CD4-positive, alpha-beta T cell (primary cell): ENCODE measurements at places on chromosomes 1 and 21.

GRCh38 chr21:44511219-44511937 is 28.6 kb downstream of the KRTAP10-1 start:
- no peak for DNase-seq

GRCh38 chr1:193019442-193020026 is 39.6 kb downstream of the UCHL5 start:
- DNase-seq, result no peak

DNA sequence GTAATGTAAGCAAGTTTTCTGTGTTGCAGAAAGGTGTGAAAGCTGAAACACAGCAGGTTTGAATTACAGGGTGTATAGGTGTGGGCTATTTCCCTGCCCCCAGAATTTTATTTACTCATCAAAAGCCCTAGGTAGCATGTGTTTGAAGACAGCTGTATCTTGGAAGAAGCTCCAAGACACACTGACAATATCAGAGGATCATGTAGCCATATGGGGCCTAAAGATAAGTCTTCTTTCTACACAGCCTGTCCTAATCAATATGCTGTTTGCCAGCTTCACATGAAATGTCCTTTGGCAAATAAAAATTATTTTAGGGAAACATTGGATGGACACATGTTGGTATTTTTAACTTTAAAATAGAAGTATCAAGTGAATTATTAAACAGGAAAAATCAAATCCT is 17.5 kb upstream of the SUCO start:
- DNase-seq, result no peak

DNA sequence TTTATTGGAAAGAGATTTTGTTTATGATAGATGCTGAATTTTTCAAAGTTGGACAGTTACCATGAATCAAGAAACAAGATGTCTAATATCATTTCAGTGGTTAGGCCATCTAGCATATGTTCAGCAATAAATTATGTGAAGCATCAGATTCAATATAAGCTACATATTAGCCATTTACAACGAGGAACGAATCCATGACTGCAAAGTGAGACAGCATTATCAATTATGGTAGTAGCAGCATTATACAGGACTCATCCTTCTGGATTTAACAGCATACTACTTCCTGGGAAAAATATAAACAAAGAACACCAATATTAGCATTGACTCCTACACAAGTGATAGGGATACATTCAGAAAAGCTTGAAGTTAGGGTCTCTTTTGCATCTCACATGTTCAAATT is 59.1 kb downstream of the LRRC53 start:
- DNase-seq, result no peak

GRCh38 chr1:2300851-2301606 is 72.9 kb downstream of the SKI start:
- peak; percentile 99 for DNase-seq

GRCh38 chr1:54409156-54410142 is 3.3 kb upstream of the SSBP3 start:
- no peak for DNase-seq

GRCh38 chr1:4931486-4931885 is 277.1 kb downstream of the AJAP1 start:
- no peak for DNase-seq

GRCh38 chr1:222009105-222009730 is 267.3 kb upstream of the DUSP10 start:
- DNase-seq, result peak; percentile 45

DNA sequence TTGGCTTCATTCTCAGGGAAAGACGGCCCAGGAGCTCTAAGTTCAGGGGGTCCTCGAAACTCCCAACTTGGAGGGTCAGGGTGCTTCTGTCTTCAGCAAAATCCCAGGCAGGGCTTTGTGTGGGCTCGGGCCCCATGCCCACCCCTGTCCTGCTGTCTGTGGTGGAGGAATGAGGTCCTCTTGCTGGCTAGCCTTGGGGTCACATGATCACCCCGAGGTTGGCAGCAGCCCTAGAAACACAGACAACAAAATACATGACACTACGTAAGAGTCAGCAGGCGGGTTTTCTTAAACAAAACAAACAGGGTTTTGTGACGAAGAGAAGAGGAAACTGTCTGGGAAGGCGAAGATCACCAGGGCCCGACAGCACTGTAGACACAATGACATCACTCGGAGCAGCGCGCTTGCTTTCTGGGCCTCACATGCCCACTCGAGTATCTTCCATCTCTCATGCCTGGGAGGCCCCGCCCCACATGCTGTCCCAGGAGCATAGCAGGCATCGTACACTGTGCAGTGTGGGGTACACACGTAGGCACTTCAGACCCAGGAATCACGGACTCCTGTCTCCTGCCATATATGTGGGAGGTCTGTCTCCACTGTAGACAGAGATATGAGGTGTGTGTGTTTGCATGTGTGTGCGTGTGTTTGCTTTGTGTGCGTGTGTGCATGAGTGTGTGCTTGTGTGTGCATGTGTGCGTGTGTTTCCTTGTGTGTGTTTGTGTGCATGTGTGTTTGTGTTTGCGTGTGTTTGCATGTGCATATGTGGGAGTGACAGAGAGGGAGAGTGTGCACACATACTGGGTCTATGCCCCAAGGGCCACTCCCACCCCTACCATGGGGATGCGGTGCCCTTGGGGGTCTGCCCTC is 94.7 kb downstream of the SIK1 start:
- DNase-seq, result no peak

DNA sequence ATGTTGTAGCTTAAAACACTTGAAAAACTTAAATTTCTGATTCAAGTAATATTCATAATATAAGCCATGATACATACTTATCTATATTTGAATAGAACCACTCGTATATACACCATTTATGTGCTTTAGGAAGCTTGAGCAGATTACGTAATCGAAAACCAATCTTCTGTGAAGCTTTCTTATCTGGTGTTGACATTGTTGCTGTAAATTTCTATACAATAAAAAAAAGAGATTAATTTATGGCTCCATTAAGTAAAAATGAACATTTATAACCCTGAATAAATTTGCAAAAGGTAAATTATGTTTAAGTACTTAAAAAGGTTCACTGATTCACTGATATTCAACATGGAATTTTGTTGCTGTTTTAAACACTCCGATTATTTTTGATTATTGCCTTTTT is 21.4 kb downstream of the LIN9 start:
- no peak for DNase-seq

- DNase-seq, result no peak
These were observed 390.5 kb downstream of the ST6GALNAC3 start for GRCh38 chr1:76465030-76465429.

GRCh38 chr1:232899839-232900238 is 50.6 kb upstream of the NTPCR start:
- DNase-seq, result no peak

GRCh38 chr1:110424699-110425611 is 17.5 kb upstream of the LAMTOR5 start:
- DNase-seq, result no peak

GRCh38 chr21:36297406-36297937 is 22.5 kb upstream of the MORC3 start:
- no peak for DNase-seq

GRCh38 chr1:161864577-161864976 is 98.5 kb downstream of the ATF6 start:
- DNase-seq, result no peak

DNA sequence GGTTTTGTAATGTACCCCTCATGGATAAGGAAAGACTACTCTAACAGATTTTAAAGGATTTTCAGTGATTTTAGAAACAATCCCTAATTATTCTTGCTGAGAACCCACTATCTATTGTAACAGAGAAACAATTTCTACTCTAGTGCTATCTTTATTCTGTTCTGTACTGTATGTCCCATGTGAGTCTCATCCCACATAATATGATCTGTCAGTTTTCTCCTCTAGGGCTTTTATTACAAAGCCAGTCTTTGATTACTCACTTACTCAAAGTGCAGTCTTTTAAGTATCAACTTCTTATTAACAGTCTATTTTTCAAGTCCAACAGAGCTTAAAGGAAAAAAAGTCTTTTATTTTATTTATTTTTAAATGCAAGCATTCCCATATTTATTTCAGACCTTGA is 54.8 kb downstream of the CTH start:
- no peak for DNase-seq
